ENCODE measurements at places on chromosomes 2 and 18.

- no peak for DNase-seq
Measured at GRCh38 chr2:236551471-236552211, 18.0 kb upstream of the ACKR3 start.

DNA sequence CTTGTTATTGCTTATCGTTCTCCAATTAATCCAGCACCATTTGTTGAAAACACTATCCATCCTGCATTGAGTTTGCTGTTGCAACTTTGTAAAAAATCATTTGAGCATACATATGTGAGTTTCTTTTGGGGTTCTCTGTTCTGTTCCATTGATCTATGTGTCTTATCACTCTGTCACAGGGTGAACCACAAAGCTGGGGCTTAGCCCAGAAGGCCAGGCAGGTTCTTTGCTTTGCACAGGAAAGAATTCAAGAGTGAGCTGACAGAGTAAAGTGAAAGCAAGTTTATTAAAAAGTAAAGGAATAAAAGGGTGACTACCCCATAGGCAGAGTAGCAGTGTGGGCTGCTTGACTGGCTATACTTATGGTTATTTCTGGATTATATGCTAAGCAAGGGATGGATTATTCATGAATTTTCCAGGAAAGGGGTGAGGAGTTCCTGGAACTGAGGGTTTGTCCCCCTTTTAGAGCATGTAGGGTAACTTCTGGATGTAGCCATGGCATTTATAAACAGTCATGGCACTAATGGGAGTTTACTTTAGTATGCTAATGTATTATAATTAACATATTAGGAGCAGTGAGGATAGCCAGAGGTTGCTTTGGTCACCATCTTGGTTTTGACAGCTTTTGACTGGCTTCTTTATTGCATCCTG, 46.8 kb downstream of the RNF138 start:
- no peak for DNase-seq

DNA sequence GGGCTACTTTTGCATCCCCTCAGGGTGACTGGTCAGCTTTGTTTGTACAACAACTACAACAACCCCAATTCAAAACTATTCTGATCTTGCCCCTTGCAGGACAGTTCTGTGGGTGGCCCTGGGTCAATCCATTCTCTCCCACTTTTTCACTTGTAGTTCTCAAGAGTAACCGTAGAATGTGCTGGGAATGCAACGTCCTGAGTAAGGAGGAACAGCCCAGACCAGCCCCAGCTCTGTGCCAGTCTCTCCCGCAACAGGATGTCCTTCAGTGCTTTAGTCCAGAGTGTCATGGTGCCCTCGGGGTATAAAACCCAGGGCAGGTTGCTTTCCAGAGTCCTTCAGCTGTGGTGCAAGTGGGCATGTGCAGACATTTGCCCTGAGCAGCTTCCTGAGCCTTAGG, 22.1 kb upstream of the TEX51 start:
- DNase-seq, result no peak

GRCh38 chr2:121627525-121628050, 21.7 kb downstream of the CLASP1 start:
- DNase-seq, result no peak

GRCh38 chr2:113206251-113206650, 32.5 kb downstream of the PSD4 start:
- no peak for DNase-seq

GRCh38 chr18:63311118-63312018, 8.2 kb downstream of the BCL2 start:
- DNase-seq, result no peak

- DNase-seq, result peak; percentile 72
Measured at GRCh38 chr18:80119111-80119510, 10.0 kb downstream of the ADNP2 start.

GRCh38 chr2:45968946-45969584, 317.6 kb downstream of the PRKCE start:
- DNase-seq, result no peak

DNA sequence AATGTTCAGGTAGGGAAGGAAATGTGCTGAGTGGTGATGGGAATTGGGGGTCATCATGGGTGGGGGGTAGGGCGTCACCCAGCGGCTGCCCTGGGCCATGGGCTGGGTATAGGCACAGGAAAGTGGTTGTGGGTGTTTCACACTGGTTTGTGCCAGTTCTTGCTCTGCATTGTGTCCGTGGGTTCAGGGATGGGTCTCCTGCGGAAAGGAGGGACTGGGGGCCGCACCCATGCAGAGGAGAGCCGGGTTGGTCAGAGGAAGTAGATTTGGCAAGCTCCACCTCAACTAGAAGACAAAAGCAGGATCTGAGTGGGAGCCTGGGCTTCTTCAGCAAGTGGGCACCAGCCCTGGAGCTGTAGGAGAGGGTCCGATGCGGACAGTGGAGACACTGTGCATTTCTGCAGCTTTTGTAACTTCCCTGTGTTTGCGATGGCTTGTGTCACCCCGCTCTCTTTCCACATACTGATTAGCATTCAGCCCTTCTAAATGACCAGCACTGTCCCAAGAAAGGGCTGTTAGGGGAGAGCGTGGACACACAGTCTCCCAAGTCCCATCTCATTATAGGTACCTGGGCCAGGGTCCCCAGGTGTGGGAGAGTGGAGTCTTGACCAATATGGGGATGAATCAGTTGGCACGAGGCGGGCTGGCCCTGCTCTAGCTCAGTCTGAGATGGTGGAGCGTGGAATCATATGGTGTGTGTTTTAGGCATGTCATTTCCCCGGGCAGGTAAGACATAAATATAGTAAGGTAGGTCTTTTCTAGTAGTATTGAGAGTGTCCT, 67.2 kb downstream of the LRRFIP1 start:
- no peak for DNase-seq

DNA sequence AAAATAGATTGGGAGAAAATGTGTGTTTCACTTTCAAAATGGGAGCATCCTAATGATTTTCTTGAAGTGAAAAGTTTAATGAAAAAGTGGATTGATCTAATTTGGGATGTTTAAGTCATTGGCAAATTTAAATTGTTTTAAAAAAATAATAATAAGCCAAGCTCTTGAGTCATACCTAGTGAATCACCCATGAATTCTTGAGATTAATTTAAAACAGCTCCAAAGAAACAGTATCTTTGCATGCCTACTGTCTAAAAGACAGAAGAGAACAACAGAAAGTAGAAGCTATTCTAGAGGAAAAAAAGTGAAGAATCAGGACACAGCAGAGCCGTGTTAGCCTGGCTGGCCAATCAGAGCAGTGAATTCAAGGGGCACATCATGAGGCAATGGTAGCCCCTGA, 7.7 kb downstream of the ACVR1C start:
- DNase-seq, result no peak

DNA sequence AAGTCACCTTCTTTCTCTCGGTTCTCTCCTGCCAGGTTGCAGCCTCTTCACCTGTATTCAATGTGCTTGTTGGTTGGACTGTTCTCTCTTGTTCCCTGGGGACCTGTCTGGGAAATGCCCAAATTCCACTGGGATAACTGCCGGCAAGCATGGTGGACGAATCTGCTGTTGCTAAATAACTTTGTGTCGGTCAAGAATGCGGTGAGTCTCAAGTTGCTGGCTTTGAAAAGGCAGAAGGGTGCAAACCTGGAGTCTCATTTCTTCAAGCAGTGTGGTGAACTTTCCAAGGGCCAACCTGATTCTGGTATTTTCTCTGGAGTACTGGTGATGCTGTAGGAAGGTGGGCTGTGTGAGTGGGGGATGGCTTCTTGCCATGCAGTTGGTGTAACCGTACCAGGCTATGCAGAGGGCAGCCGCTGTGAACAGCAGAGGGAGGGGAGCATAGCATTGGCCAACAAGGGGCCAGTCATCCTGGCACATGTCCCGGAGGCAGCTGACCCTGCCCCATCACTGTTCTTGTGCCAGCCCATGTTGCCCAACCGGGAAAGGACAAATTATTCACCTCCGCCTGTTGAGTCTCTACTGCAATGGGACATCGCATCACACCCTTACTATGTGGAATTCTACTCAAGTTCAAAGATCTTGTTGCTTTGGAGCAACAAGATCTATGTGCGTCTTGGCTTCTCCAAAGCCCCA, 88.1 kb upstream of the SEC11C start:
- DNase-seq, result no peak

GRCh38 chr2:217739741-217740140, 263.1 kb downstream of the TNS1 start:
- no peak for DNase-seq
